Cardiac ventricle fibroblast (primary cell): ENCODE measurements at places on chromosomes 4 and X. TPM values are rescaled to one million over a fixed set of nuclear protein-coding genes. Genes with fewer than 3 reads are reported as not detected.

Gene SEPSECS
- total RNA-seq = 3.6 and 4.0 TPM in 2 replicates

Gene ENPEP
- 0.62 and 0.64 TPM in 2 replicates for total RNA-seq

Gene TNMD
- total RNA-seq = 0.10 TPM in 1 of 2 replicates, not detected in the other

Gene ARMCX1
- total RNA-seq = 37.1 and 39.9 TPM in 2 replicates
